ENCODE measurements at places on chromosomes 11 and 22.

DNA sequence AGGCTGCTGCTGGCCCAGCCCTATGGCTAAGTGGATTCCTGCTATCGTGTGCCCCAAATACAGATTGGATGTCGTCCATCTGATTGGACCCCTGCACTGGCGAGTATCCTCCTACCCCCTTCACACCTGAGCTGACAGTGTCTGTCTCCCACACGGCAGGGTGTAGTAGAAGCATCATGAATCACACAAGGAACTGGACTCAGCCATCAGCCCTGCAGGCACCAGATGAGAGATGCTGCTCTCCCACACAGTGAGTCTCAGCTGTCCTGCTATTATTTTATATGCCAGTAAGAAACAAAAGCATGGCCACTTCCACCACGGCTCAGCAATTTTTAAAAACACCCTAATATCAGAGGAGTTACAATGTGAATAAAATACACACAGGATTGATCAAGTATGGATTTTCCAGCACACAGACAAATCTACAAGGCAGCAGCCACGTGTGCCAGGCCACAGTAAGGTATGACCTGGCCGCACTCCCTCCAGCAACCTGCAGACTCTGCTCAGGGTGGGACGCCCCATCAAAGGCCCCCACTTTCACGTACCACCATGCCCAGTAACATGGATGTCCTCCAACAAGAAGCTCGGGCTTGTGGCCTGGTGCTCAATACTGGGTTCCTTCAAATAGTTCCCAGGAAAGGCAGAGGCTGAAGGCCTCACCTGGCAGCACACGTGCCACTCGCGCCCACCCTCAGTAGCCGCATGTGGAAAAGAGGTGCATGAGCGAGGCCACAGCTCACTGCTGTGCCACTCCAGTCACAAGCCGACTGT, 16.4 kb upstream of the SLC25A1 start:
- no peak for DNase-seq

GRCh38 chr22:44698531-44699421, 3.2 kb upstream of the PRR5 start:
- DNase-seq = no peak

DNA sequence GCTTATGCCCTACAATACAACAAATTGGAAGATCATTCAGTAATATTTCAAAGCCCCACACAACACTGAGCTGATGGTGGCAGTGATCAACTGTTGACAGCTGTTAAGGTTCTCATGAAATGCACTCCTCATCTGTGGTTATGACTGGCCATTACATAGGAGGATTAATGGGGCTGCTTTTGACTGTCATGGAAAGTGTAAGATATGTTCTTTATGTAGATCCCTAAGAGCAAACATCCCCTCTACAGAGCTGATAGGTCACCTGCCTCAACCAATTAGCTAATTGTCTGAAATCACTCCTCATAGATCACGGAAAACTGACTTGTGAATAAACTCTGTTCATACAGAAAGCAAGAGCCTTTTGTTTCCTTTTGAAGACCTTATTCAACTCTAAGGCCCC, 78.1 kb downstream of the GAB2 start:
- no peak for DNase-seq

GRCh38 chr22:29225422-29226090, 19.9 kb downstream of the EMID1 start:
- DNase-seq = no peak

DNA sequence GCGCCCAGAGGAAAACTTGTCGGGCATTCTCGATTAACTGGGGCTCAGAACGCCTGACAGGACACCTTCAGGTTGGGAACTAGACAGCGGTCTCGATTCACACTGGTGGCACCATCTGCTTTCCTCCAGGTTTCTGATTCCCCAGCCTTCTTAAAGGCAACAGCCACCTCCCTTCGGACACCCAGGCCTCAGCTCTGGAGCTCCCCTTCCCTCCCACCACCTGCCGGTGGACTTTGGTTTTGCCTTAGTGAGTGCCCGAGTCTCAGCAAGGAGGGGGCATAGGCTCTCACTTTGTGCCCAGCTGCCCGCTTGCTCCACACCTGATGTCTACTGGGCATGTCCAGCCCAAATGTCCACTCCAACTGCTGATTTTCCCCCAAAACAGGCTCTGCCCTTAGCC, 110.4 kb upstream of the PARVA start:
- no peak for DNase-seq

- DNase-seq = no peak
These were observed 74.9 kb downstream of the JAM3 start for GRCh38 chr11:134143801-134144200.

DNA sequence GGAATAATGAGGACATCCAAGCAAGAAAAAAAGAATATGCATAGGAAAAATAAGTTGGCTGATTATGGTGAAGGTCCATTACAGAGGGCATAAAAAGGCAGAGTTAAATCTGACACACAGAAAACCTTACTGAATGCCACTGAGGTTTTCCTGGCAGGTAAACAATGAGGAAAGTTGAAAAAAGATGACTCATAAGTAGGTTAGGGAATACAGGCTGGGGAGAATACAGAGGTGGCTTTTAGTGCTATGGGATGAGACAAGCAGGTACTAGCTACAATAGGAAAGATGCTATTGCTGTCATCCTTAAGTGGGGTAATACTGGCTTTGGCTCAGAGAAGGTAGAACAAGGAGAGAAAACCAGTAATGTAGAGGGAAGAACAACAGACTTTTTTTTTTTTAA, 44.7 kb downstream of the CSTF3 start:
- no peak for DNase-seq

DNA sequence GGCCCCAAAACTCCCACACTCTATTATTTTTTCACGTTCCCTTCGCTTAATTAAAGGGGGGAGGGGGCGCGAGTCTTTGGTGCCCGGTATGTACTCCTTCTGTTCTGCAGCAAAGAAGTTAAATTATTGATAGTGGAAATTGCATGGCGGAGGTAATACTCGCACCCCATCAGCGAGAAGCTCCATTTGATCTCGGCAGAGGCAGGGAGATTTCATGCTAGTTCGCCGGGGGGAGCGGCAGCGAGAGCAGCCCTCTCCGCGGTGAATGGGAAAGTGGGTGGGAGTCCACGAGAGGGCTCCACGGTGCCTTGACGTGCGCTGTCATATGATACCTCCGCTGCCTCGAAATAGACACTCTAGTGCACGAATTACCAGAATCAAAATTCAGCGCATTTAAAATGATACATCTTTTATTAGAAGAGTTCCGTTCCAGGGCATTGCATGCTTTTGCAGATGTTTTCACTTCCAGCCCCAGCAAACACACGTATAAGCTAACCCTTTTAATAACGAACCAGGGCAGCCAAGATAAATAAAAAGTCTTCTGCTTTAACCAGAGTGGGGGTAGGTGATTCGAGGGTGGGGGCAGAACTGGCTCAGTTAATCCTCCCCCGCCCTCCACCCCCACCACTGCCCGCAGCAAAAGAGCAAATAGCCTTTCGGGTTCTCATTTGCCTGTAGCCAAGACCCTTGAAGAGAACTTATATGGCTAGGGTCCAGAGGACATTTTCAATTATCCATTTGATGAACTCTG, 1.3 kb upstream of the BDNF start:
- no peak for DNase-seq

- DNase-seq = no peak
These were observed 26.0 kb downstream of the DKK3 start for GRCh38 chr11:11982461-11982860.

- DNase-seq = no peak
These were observed 56.5 kb upstream of the NAV2 start for GRCh38 chr11:19656140-19656541.

GRCh38 chr11:76721755-76722677, 51.5 kb upstream of the LRRC32 start:
- DNase-seq = peak; percentile 59

GRCh38 chr11:127268932-127269331, 268.4 kb upstream of the KIRREL3 start:
- DNase-seq = no peak

- DNase-seq = no peak
These were observed 52.2 kb downstream of the CYTH4 start for GRCh38 chr22:37334461-37334858.

DNA sequence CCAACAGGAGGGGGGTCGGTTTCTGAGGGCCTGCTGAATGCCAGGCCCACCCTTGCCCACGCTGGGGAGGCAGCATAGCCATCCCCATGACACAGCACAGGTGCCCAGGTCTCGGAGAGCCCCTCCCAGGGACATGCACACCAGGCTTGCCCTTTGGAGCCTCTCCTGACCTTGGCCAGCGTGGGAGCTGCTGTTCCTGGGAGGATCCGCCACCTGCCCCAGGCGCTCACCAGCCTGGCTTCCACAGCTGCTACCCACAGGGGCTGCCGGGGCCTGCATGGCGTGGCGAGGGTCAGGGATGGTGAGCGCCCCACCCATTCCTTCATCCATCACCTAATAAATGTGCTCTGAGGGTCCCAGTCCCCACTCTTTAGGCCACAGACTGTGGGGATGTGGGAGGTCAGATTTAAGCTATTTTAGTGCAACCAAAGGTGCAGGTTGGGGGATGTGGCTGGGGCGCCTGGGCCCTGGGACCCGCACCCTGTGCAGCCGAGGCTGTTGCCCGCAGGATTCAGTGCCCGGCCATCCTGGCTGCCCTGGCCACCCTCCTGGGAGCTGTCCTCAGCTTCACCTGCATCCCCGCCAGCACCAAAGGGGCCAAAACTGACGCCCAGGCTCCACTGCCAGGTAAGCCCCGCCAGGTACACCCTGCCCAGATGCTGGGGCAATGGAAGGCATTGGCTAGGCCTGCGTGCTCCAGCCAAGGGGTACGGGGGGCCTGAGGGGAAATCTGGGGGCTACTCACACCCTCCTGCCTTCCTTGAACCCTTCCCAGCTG, 12.9 kb downstream of the PHLDA2 start:
- DNase-seq = no peak

GRCh38 chr11:114128399-114128798, 68.9 kb downstream of the ZBTB16 start:
- DNase-seq = no peak

GRCh38 chr11:78213526-78214330, 25.0 kb downstream of the USP35 start:
- DNase-seq = no peak

DNA sequence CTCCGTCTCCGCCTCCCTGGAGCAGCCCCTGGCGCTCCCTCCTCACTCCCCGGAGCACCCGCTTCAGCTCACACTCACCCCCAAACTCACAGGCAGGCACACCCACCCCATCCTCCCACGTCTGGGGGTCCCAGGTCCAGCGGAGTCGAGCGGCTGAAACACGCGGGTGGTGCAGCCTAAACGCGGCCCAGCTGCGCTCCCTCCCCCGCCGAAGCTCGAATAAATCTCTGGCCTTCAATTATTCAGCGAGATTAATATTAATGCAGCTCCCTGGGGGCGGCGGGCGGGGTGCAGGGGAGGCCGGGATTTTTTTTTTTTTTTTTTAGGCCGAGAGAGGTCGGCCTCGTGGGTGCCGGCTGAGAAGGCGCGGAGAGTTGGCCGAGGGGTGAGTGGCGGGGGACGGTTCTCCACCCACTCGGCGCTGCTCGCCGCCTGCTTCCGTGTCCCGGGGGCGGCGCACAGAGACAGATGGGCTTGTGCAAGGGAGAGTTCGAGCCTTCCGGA, 524 bp upstream of the SLC1A2 start:
- no peak for DNase-seq

DNA sequence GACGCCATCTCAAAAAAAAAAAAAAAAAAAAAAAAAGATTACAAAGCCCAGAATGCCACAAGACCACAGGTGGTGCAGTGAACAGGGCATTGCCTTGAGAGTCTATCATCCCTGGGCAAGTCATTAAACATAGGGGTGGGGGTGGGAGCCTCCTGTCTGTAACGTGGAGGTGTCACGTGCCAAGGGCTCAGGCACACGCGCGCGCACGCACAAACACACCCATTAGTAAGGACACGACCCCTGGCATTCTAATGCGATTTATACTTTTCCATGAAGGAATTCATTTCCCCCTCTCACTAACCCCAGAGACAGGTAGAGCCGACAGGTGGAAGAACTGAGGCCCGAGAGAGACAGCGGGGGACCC, 5.8 kb upstream of the GCAT start:
- no peak for DNase-seq

DNA sequence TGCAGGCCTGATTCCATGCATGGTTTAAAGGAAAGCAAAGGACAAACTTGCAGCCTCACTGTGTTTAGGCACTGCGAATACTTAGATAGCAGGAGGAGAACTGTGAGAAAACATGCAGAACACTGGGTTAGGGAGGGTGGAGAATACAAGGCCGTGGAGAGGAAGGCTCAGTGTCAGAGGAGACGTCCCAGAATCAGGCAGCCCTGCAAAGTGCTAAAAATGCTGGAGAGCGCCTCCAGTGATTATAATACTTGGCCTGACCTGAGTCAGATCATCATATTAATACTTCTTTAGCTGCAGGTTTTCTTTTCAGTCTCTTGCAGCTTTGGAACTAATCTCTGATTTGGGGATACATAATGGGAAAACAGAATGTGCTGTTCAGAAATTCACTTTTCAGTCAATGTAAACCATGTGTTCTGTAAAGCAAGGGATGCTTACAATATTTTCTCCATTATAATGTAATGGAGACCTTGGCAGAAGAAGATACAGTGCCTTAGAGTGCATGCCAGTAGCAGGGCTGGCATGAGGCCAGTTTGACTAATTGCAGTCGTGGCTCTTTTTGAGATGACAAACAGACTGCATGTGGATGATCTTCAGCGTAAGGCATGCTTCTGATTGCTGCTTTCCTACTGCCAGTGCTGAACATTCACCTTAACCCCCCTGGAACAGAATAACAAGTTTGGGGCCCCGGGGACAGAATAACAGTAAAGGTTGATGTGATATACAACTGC, 16.8 kb downstream of the EXT2 start:
- no peak for DNase-seq

DNA sequence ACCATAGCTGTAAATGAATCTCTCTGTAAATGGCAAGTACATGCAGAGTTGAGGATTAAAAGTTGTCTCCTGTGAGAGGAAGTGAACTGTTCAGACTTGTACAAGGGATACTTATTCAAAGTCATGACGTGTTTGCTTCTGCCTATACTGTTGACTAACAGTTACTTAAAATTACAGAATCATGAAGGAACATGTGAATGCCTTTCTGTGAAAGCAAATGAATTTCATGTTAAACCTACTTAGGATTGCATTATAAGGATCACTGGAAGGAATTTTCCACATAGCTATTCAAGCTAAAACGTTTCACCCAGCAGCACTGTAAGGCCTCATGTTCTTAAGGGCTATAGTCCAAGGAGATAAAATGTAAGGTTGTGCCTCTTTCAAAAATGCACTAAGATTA, 93.4 kb upstream of the BIRC3 start:
- no peak for DNase-seq

GRCh38 chr11:12163181-12163941, 53.0 kb downstream of the MICAL2 start:
- no peak for DNase-seq
